ENCODE measurements at places on chromosomes 5 and 9.

GRCh38 chr9:79432485-79432884, 139.3 kb upstream of the TLE4 start:
- no peak for DNase-seq
- H3K36me3 ChIP-seq: no peaks in the 10 kb centered on the region
- H3K4me1 ChIP-seq: peaks cover 8% of the 10 kb centered on the region
- H3K27me3 ChIP-seq: no peaks in the 10 kb centered on the region

- H3K4me3 ChIP-seq: no peak overlapping the region
- DNase-seq: no peak
- no peak overlapping the region for H3K27ac ChIP-seq
- no peaks in the 10 kb centered on the region for H3K4me1 ChIP-seq
- H3K36me3 ChIP-seq: no peaks in the 10 kb centered on the region
These were observed 7.8 kb downstream of the HSD17B3 start for GRCh38 chr9:96294159-96294545.

- H3K4me1 ChIP-seq: peaks cover 4% of the 10 kb centered on the region
- no peak for DNase-seq
- no peak overlapping the region for H3K4me3 ChIP-seq
- no peaks in the 10 kb centered on the region for H3K27me3 ChIP-seq
- no peaks in the 10 kb centered on the region for H3K36me3 ChIP-seq
These were observed 62.8 kb downstream of the TLE1 start for GRCh38 chr9:81626511-81626910.

- H3K4me3 ChIP-seq: no peak overlapping the region
- DNase-seq: no peak
- peaks cover 27% of the 10 kb centered on the region for H3K4me1 ChIP-seq
- H3K27ac ChIP-seq: peak overlapping the region; percentile 56
These were observed 12.5 kb downstream of the C5orf46 start for GRCh38 chr5:147893820-147894219.

DNA sequence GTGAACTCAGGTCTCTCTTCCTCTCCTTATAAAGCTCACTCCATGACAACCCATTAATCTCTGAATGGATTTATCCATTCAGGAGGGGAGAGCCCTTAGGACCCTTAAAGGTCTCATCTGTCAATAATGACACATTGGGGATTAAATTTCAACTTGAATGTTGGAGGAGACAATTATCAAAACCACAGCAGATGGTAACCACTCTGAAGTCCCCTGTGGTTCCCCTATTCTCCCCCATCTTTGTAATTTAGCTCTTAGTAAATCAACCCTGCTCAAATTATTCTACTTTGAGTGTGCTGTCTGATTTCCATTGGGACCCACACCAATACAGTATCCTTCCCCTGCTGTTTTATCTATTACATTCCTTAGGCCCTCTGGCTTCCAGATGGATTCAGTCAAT, 72.0 kb upstream of the RAI14 start:
- no peak overlapping the region for H3K4me3 ChIP-seq
- no peak overlapping the region for H3K27ac ChIP-seq
- no peaks in the 10 kb centered on the region for H3K36me3 ChIP-seq
- no peak for DNase-seq

- peak overlapping the region; percentile 78 for H3K27ac ChIP-seq
- H3K4me1 ChIP-seq: peaks cover 21% of the 10 kb centered on the region
- H3K36me3 ChIP-seq: no peaks in the 10 kb centered on the region
- H3K4me3 ChIP-seq: peak overlapping the region; percentile 43
- H3K27me3 ChIP-seq: no peaks in the 10 kb centered on the region
These were observed 129.1 kb downstream of the KCNIP1 start for GRCh38 chr5:170632985-170633234.

DNA sequence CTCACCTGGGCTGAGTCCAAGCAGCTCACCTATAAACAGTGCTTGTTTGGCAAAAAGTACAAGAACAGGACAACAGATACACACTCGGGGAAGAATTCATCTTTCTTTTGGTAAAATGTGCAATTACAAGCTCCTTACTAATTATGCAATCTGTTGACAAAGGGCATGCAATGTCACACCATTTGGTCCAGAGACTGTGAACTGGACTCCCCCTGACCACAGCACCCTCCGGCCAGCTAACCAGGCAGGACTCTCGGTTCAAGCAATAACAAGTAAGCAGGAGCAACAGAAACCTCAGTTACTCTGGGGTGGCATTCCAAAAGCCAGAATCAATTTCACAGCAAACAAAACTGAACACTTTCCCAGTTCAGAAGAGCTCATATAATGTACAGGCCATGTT, 113.8 kb downstream of the GNAQ start:
- H3K27me3 ChIP-seq: no peaks in the 10 kb centered on the region
- H3K27ac ChIP-seq: no peak overlapping the region
- H3K36me3 ChIP-seq: no peaks in the 10 kb centered on the region
- no peaks in the 10 kb centered on the region for H3K4me1 ChIP-seq
- DNase-seq: no peak

GRCh38 chr9:134208310-134208841, 44.0 kb upstream of the RNU6ATAC start:
- peaks cover 20% of the 10 kb centered on the region for H3K4me1 ChIP-seq
- no peaks in the 10 kb centered on the region for H3K36me3 ChIP-seq
- peak overlapping the region; percentile 44 for H3K27ac ChIP-seq
- no peaks in the 10 kb centered on the region for H3K27me3 ChIP-seq
- DNase-seq: no peak

All from esophagus squamous epithelium (tissue), 5 donors.